ENCODE measurements at places on chromosomes 5 and 9.
A peak's percentile ranks its signal among the peaks of the same experiment; 100 is the strongest.

GRCh38 chr9:101738566-101739183, at the start of gene GRIN3A:
TSS of gene GRIN3A (minus strand) at chr9:101738647. CDS start at chr9:101737979, 668 bp downstream.
- peak; percentile 55 for DNase-seq

- DNase-seq, result no peak
Measured at GRCh38 chr5:93189707-93190120, 391.3 kb downstream of the NR2F1-AS1 start.

DNA sequence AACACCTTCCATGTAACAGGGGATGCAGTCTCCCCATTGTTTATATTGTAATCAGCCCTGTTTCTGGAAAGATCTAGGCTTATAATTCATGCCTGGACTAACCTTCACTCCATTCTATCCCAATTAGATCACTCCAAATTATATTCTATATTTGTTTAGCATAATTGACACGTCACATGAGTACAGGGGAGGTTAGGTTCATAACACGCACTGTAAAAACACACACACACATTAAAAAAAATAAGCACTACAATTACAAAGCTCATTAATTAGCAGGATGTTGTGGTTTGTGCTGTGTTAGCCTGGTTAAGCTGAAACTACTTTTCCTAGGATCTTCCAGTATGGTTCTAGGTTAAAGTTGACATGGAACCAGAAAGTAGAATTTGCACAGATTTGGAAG, 126.0 kb downstream of the MLLT3 start:
- no peak for DNase-seq

DNA sequence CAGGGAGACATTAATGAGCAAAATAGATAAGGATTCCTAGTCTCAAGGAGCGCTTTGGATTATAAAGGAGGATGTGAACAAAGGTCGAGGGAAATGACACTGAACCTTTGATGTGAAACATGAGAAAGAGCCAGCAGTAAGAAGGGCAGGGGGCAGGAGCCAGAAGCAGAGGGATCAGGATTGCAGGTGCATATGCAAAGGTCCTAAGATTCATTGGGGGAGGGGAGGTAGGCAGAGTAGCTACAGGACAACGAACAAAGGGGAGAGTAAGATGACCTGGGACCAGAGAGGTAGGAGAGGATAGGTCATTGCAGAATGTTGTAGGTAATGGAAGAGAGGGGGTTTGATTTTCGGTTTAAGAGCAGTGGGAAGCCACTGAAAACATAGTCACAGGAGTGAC, 129.2 kb upstream of the TRPM3 start:
- no peak for DNase-seq

DNA sequence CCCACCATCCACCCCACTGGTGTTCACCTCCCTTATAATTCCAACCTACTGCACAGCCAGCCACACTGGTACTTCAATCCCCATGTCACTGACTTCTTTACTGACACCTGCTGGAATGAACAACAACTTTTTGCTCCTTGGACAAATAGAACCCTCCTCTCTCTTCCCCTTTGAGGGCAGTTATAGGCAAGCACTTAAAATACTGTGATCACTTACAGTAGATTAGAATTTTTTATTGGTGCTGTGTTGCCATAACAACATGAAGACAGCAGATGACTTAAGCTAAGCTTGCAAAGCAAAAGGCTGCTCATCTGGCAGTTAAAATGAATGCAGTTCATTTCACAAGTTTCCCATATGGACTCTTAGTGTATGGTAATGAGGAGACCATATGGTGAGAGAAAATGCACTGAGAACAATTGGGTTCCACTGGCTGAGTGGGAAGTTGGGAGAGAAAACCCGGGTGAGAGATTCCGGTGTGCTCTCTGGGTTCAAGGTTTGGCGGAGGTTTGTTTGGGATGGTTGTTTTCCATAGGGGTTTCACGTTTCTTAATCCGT, 374.3 kb downstream of the EBF1 start:
- peak; percentile 91 for DNase-seq

- peak; percentile 61 for DNase-seq
Measured at GRCh38 chr9:68455451-68455850, 85.2 kb downstream of the TMEM252 start.

DNA sequence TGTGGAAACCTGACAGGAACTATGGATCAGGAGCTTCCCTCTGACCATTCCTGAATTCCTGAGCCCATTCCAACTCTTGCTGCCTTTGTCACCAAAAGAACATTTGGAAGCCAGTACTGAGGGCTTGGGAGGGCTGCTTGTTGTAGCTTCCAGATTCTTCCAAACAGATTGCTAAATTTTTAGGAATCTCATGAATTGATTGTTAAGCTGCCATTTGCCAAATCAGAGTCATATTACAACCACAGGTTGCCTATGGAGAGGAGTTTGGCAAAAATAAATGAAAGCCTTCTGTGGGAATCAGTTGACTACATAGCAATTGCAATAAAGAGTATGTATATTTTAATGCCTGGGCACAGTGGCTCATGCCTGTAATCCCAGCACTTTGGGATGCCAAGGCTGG, 39.2 kb upstream of the SLC28A3 start:
- DNase-seq, result no peak

DNA sequence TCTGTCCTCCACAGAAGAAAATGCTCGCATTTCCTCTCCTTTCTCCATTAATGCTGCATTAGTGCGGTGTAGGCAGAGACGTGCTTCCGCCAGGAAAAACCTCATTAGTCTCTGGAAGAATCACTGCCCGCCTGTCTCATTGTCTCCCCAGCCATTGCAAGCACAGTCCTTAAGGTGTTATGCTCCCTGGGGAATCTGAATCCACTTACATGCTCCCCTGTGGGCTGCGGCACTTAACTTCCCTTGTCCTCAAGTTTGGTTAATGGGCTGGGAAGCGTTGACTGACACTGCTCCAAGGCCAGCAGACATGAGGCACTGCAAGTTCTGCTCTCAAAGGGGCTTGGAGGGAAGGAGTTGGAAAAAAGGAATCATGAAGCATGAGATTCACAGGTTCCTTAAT, 41.6 kb downstream of the TARS1 start:
- DNase-seq, result no peak

GRCh38 chr9:83012168-83012921, 50.6 kb downstream of the RASEF start:
- no peak for DNase-seq

- DNase-seq, result no peak
Measured at GRCh38 chr5:176441921-176442323, 6.3 kb upstream of the FAF2 start.

DNA sequence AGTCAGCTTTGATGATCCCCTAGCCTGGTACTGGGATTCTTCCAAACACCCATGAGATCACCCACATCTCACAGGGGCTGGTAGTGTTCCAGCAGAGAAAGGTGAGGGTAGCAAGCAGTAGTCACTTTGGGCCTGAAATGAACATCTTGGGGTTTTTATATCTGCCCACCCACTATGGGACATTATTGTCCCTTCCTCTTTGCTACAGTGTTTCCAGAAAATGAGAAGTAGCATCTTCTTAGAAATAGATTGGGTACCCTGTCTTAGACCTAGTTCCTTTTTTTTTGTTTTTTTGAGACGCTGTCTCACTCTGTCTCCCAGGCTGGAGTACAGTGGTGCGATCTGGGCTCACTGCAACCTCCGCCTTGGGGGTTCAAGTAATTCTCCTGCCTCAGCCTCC, 249.2 kb upstream of the ANKRD55 start:
- DNase-seq, result no peak

DNA sequence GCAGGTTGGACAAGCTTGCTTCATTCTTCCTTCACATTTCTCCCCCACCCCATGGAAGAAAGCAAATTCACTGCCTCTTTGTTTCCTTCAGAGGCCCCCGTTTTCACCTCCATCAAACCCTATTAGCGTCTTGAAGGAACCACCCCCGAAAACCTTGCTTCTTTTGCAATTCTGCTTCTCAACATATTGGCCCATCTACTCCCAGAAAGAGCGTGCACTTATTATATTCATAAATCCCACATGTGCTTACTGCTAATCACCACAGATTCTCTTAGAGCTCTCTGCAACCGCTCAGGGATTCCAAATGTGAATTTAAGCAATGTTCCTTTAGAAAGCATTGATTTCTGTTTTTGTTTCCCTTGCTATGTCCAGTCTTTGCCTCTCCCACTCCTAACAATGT, 1.1 kb downstream of the F2RL2 start:
- DNase-seq, result no peak

- DNase-seq, result no peak
Measured at GRCh38 chr5:72379936-72380335, 59.8 kb downstream of the PTCD2 start.

- DNase-seq, result no peak
Measured at GRCh38 chr9:9749591-9749990, 863.2 kb downstream of the PTPRD start.

DNA sequence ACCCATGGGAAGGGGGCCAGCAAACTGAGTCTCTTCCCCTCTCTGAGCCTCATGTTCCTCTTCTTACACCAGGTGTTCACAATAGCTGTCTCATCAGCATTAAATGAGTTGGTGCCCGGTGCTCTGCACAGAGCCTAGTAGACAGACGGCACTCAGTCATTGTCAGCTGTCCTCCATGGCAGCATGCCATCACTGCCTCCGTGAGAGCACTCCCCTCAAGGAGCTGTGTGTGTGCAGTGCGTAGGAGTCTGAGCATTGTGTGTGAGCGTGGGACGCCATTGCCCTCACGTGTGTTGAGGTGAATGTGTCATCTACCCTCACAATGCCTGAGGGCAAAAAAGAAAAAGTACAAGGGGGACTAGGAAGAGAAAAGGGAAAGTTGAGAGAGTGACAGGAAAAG, 536.5 kb downstream of the CDK5RAP2 start:
- DNase-seq, result peak; percentile 66

GRCh38 chr5:134851307-134851923, 5.6 kb downstream of the C5orf24 start:
- peak; percentile 15 for DNase-seq

- no peak for DNase-seq
Measured at GRCh38 chr5:43244823-43245565, 53.0 kb downstream of the NIM1K start.

GRCh38 chr5:160018945-160019625, 10.1 kb downstream of the TTC1 start:
- DNase-seq, result no peak

- no peak for DNase-seq
Measured at GRCh38 chr9:18297056-18297841, 176.7 kb upstream of the ADAMTSL1 start.

GRCh38 chr5:60545551-60545950, 154.4 kb downstream of the DEPDC1B start:
- no peak for DNase-seq

- no peak for DNase-seq
Measured at GRCh38 chr9:7970681-7971330, 171.2 kb upstream of the DMAC1 start.

DNA sequence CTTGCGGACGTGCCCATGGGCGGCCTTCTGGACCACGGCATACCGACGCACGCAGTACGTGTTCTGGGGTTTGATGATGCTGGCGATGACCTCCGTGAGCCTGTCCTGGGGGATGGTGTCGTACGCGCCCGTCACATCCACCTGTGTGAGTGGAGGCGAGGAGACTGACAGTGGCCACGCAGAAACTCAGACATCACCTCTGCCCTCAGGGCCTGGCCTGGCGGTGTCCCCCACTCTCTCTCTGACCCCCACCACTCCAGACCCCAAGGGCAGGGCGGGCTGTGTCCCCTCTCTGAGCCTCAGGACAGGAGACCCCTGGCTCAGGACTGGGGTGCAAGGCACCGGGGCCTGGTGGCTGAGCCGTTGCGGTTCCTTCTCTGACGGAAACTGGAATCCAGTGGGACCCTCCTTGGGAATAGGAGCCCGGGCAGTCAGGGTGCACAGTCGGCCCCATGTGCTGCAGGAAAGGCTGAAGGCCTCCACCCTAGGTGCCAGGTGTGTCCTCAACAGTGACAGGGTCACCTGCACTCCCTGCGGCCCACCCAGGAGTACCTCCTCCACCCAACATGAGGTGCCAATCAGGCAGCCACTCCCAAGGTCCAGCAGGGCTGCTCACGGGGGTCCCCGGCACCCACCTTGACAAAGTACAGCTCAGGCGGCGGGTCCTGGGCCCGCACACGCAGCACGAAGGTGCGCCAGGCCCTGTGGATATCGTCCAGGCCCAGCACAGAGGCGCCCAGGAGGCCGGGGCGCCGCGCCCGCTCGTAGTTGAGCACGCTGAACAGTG, 16.0 kb downstream of the TERT start:
- DNase-seq, result no peak

GRCh38 chr5:128014578-128014977, 69.0 kb upstream of the SLC12A2 start:
- no peak for DNase-seq

DNA sequence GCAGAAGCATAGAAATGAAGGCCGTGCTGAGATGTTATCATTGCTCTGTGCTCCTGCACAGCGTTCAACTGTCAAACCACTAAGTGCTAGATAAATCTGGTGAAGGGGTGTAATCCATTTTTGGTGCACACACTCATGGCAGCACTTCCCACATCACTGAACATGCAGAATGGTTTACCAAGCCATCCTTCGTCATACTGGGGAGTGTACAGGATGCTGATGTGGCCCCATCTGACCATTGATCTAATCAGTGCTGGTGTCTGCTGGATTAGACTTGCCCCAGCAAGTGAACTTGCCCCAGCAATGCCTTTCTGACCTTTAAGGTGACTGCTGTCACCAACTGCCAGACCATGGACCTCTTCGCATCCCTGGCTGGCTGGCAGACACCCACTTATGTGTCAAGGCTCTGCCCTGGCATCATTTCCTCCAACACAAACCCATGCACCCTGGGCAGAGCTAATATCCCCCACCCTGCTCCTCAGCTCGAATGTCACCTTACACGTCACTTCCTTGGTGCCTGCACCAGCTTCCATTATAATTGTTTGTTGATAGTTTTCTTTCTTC, 4.2 kb upstream of the SEMA4D start:
- no peak for DNase-seq

- DNase-seq, result no peak
Measured at GRCh38 chr5:56019306-56020272, 24.8 kb upstream of the IL6ST start.

- no peak for DNase-seq
Measured at GRCh38 chr5:1161833-1162229, 39.6 kb upstream of the SLC6A19 start.

DNA sequence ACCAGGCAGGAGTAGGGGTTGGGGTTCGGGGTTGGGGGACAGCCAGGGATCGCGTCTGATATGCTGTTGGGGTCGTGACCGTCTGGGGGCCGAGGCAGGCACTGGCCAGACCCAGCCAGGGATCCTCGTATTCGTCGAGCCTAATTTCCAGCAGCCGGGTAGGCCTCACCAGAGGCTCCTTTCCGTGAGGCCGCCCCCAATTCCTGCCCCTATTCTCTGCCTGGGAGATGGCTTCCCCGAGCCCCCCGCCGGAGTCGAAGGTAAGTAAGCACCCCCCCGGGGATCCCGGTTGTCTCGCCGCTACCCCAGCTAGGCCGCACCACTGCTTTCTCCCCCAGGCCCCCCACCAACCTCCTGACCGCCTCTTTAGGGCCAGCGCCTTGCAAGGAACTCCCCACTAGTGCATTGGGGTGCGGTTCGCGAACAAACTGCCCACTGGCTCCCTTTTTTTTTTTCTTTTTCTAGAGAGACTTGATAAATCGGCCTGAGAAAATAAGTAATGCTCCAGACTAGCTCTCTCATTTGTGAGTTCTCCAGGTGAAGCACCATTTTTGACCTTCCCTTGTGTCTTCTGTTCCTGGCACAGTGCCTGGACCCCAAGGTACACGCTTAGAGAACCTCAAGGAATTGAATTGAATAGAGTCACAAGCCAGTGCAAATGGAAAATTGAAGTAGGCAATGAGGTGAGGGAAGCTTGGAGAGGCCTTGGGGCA, 435 bp downstream of the ZNF189 start:
- DNase-seq, result no peak
